ENCODE measurements at places on chromosomes 12 and 14.

DNA sequence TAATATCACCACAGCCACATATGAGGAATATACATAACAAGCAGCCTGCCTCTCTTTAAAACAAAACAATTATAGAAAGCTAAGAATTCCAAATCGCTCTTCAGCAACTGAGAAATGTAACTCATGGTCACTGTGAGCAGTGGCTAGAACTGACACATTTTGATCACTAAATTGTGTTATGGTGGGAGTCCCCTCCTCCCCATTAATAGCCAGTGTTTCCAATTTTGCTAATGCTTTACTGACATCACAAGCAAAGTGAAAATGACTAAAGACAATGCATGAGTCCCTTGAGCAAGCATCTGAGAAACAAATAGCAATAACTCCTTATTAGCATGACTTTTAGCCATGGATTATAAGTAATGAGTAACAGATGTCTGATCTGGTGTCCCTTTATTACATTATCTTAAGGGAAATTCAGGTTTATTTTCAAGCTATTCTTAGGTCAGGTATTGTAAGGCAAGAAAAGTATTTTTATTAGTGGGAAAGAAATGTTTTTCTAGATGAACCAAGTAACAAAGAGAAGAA lies 148.3 kb downstream of the KCNH5 start:
- no peak for DNase-seq

DNA sequence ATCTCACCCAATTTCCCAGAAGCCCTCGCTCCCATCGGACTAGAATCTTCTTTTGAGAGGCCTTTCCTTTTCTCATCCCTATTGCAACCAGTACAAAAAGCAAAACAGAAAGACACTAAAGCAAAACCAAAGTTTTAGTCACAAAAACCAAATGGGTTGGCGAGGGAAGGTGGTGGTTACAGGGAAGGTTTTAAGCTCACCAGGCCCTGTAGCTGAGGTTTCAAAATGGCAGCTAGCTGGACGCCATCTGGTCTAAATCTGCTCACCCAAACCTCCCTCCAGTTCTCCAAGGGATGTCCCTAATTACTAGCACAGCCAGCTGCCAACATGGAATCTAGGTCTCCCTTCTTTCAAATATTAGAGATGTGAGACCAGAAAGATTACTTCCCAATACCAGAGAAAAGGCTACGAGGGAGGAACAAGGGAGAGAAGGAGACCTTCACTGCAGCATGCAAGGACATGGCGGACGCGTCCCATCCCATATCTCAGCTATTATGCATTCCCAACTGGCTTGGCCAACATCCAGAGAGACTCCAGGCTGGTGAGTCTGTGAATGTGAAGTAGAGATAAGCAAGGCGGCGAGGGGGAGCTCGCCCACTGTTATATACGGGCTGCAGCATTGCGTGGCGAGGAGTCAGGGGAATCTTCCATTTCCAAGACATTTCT lies 70.8 kb downstream of the DPF3 start:
- DNase-seq, result no peak

- DNase-seq, result no peak
These were observed 525.2 kb downstream of the GLT1D1 start for GRCh38 chr12:129378496-129378895.

DNA sequence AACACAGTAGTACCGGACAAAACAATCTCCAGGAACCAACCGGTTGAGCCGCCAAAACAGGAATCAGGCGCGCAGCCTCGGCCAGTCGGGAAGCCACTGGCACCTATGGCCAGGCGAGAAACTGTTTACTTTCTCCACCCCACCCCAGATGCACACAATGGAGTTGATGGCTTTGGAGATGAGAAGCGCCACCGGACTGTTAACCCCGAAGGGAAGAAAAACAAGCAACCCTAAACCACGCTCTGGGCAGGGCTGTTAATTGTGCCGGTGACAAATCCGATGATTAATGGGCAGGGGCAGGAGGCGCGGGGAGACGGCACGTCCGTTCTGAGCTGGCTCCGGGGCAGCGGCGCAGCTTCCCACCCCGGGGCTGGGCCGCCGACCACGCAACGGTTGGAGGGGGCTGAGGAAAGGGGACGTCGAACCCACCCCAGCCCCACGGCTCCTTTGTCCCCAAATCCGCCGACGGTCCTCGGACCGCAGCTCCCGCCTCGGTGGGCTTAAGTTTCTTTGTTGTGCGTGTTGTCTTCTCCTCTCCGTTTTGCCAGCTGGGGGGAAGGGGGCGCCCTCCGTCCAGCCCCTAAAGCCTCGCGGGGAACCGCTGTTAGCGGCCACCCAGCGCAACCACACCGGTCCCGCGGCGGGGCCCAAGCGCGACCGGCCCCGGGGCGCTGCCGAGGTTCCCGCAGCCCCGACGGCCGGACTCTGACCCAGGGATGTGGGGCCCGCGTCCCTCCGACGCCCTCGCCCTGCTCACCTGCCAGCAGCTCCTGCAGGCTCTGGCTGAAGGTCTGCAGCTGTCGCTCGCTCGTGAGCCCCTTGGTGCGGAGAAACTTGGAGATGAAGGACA lies 790 bp downstream of the BTG1 start:
- DNase-seq, result peak; percentile 57
